ENCODE measurements at places on chromosomes 13 and 19.

GRCh38 chr13:110907951-110908898, 6.6 kb downstream of the ANKRD10 start:
- DNase-seq, result no peak

GRCh38 chr19:49512970-49513745, 697 bp downstream of the FCGRT start:
- no peak for DNase-seq

GRCh38 chr19:45779231-45780145, 2.8 kb downstream of the DMPK start:
- DNase-seq, result peak; percentile 81

DNA sequence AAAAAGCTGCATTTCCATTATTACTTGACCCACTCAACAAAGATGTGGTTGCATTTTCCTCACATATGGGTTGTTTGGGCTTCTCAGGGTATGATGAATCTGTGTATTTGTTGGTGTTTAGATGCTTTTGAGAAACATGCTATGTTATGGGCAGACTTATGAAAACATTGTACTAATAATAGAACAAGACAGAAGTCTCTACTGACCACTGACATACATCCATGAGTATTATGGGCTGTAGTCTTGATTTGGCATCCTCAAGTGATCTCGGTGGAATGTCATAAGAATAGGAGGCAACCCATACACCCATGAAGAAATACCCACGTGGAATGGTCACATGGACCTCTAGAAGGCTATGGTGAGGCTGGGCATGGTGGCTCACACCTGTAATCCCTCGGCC, 36.3 kb upstream of the ABCC4 start:
- DNase-seq, result no peak

GRCh38 chr13:22925881-22926747, 254.7 kb upstream of the SGCG start:
- no peak for DNase-seq

GRCh38 chr13:34361560-34361959, 543.6 kb downstream of the RFC3 start:
- DNase-seq, result no peak

GRCh38 chr19:8988204-8988603, 22.0 kb downstream of the MUC16 start:
- no peak for DNase-seq

DNA sequence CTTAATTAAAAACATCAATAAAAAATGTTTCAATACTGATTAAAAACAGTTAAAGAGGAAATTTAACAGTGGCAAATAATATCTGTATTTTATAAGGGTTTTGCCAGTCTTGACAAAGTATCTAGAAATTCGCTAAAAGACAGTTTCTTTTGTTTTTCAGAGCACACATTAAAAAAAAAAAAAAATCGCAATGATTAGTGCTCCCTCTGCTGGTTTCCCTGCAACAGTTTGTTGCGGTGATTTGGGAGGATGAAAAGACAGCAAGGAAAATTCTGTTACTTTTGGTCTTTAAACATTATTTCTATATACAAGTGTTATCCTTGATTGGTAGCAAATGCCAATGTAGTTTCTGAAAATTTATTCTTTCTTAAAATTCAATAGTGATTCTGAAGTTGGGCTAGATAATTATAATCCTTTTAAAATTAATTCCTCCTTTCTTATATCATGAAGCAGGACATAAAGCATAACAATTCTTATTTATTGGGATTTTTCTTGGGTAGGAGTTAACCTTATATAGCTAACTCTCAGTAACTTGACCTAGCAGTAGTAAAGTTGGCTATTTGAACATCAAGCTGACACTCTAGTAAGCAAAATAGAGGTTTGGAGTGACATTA, 23.1 kb upstream of the SPRY2 start:
- DNase-seq, result peak; percentile 14

DNA sequence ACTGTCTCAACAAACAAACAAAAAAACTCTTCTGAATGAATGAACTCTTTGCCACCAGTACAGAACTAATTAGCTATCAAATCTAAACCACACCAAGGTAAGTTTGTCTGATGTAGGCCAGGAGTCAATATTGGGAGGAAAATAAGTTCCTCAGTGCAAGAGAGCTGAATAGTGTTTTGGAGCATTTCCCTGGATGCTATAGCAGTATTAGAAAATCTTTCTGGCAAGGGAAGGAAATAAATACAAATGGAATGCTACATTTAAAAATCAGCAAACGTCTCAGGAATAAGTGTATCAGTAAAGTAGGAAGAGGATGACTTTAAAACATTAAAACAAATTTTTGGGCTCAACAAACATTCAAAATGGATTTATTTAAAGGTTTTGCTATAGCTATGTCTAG, 81.3 kb upstream of the TMTC4 start:
- no peak for DNase-seq

GRCh38 chr13:72156760-72157159, 289.8 kb upstream of the DACH1 start:
- DNase-seq, result no peak

DNA sequence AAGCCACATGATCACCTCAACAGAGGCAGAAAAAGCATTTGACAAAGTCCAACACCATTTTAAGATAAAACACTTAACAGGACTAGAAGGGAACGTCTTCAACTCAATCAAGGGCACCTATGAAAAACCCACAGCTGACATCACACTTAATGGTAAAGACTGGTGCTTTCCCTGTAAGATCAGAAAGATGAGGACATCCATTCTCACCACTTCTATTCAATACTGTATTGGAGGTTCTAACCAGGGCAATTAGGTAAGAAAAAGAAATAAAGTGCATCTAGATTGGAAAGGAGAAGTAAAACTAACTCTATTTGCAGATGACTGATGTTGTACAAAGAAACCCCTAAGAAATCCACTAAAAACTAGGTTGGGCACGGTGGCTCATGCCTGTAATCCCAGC, 11.2 kb upstream of the AKAP8 start:
- peak; percentile 47 for DNase-seq

DNA sequence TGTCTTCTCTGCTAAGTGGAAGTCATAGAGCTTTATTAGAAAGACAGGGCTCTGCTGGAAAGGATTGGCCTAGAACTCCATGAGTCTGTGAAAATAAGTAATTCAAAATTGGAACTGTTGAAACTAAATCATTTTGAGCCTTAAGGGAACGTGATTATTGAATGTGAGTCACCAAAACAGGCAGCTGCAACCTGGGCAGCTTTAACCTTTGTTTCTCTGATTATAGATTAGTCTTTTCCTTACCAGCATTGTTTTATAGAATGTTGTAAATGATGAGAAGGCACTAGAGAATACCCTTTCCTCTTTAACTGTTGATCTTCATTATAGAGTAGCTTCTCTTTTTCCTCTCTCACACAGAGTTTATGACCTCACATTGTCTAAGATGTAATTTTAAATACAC, 638.8 kb upstream of the SLITRK6 start:
- DNase-seq, result no peak

DNA sequence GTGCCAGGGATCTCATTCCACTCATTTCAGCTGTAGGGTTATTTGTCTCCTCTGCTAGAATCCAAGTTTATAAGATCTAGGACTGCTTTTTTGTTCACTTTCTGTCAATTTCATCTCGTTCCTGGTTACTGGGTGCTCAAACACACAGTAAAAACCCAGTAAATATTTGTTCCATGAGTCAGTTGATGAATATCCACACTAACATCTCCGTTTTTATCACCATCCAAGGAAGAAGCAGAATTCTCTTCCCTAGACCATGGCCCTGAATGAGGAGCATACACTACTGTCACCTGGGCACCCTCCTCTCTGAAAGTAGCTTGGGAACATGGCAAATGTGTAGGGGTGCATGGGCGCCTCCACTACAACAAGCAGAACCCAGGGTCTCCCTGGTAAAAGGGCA, 390.8 kb downstream of the FOXO1 start:
- DNase-seq, result no peak

DNA sequence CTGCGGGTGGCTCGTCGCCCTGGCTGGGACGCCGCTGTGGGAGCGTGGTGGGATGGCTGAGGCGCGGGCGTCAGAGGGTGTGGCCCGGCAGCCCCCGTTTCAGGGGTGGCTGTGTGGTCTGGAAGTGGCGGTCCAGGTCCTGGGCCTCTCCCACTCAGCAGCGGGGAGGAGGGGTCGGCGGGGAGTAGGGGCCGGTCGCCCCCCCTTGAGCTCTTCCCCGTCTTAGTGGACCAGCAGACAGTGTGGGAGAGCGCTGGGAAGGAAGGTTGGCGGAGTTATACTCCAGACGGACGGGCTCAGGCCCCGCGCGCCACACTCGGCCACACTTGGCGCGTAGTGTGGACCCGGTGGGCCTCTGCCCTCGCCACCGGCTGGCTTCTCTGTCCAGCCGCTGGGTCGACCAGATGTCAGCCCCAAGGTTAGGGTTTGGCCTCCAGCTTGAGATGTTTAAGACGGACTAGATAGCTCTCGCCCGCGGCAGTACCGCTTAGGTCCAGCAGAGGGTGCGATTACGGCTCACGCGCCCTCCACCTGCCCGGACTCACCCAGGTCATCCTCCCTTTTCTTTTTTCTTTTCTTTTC, 21.7 kb upstream of the ZNF429 start:
- DNase-seq, result no peak

DNA sequence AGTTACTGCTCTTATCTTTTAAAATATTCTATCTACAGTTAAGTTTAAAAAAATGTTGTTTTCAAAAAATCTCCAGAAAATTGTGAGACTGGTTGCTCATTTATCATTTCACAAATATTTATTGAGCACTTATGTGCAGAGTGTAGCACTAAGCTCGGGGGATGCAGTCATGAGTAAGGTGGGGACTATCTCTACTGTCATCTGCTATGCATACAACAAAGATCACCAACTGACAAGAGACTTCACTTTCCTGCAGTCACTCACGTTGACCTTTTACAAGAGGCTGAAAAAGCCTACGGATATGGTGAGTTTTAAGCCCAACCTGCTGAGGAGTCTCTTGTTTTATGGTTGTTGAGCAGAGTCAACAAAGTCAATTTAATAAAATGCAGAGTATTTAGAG, 392.5 kb downstream of the KLF12 start:
- DNase-seq, result no peak

GRCh38 chr19:46381756-46382345, 31.5 kb downstream of the CCDC8 start:
- no peak for DNase-seq

DNA sequence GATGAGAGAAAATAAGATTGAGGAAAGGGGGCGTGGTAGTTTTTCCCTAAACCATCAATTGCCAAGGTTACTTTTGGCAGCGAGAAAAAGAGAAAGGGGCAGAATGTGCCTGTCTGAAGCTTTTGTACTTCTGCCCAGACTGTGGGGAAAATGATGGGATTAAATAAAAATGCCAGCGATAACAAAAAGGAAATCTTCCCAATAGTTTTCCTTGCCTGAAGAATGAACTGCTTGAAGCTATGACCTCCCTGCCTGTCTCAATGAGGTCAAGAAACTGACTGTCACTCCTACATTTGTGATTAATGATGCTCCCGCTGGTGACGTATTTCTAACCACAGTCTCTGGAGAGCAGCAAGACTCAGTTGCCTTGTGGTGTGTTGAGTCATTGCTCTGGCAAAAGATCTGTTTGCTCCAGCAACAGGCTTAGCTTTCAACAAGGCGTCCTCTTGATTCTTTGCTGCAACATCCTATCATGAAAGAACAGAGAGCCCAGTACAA, 1051.5 kb downstream of the DIAPH3 start:
- peak; percentile 91 for DNase-seq

GRCh38 chr19:58227964-58228584, 640 bp upstream of the ZNF544 start:
- no peak for DNase-seq

DNA sequence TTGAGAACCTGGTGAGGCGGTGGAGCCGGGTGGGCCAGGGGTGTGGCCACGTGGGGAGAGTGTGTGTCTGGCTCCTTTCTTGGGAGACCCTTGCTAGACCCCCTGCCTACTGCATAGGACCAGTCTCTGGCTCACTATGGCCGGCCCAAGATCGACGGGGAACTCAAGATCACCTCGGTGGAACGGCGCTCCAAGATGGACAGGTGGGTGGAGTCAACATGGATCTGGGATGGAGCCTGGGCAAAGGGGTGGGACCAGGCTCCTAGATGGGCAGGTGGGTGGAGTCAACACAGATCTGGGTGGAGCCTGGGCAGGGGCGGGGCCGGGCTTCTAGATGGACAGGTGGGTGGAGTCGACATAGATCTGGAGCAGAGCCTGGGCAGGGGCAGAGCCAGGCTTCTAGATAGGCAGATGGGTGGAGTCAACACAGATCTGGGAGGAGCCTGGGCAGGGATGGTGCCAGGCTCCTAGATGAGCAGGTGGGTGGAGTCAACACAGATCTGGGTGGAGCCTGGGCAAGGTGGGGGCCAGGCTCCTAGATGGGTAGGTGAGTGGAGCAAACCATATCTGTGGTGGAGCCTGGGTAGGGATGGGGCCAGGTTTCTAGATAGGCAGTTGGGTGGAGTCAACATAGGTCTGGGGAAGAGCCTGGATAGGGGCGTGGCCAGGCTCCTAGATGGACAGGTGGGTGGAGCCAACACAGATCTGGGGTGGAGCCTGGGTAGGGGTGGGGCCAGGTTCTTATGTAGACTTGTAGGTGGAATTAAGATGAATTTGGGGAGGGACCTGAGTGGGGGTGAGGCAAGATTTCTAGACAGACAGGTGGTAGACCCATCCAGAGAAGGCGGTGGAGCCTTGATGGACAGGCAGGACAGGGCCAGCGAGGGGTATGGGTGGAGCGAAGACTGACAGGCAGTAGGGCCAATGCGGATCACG, 56.5 kb downstream of the VAV1 start:
- DNase-seq, result peak; percentile 70

- no peak for DNase-seq
Observed at GRCh38 chr13:37379841-37380240, 218.7 kb downstream of the POSTN start.

- no peak for DNase-seq
Observed at GRCh38 chr13:29752175-29752574, 98.2 kb downstream of the UBL3 start.

- DNase-seq, result no peak
Observed at GRCh38 chr19:18433735-18434398, 4.1 kb downstream of the ISYNA1 start.

DNA sequence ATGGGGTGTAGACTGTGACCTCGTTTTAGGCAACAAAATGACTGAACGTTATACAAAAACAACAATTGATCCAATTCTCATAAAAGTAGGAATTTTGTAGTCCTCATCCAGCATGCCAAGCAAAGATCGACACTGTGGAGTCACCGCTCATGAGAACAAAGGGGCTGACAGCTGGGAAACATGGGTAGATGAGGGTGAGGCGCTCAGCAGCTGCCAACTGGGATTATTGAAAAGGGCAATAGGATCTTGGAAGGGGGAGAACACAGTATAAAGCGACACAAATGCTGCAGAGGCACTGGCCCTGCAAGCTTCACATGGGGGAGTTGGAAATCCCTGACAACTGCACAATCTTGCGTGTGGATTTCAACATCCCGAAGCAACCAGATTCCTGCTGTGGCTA, 5.4 kb upstream of the ZNF765 start:
- no peak for DNase-seq
